ENCODE measurements at places on chromosomes 11 and 22.
A peak's percentile ranks its signal among the peaks of the same experiment; 100 is the strongest.

GRCh38 chr11:35609656-35610055 lies 8.6 kb upstream of the FJX1 start:
- DNase-seq: no peak

GRCh38 chr11:8328231-8328794 lies 64.6 kb upstream of the LMO1 start:
- DNase-seq: no peak

GRCh38 chr11:76380159-76380976 lies 564 bp downstream of the THAP12 start:
- DNase-seq: peak; percentile 38

DNA sequence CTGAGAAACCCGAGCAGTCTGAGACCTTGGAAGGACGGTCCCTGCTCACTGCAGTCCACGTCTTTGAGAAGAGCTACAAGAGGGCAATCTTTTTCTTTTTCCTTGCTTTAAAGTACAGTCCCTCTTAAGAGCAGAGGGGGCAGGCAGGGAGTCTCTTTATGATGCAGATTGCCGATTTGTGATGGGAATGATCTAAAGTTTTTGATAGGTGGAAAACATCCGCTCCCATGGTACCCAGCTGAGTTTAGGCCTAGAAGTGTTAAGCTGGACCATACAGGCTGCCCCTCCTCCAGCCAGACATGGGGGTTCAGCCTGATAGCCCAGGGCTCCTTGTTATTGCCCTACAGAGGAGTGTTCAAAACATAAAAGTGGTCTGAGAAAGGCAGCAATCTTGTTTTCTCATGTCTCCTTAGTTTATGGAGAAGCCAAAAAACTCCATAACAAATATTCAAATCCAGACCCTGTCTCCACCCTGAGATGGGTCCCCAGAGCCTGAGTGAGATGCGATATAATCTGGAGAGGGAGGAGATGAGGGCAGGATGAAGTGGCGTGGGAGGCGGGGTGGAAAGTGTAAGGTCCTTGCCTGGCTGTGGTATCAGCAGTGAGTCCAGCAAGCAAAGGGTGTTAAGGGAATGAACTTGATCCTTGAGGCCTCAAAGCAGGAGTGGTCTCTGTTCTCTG lies 135.1 kb downstream of the FDX1 start:
- no peak for DNase-seq

GRCh38 chr11:129625930-129626329 lies 189.7 kb upstream of the TMEM45B start:
- DNase-seq: no peak

GRCh38 chr22:49149721-49150608 lies 677.7 kb downstream of the BRD1 start:
- no peak for DNase-seq
